ENCODE measurements at places on chromosomes 5 and 9.

GRCh38 chr5:108917596-108917995, 169.9 kb downstream of the FER start:
- no peak for DNase-seq

GRCh38 chr5:3509290-3509689, 86.3 kb upstream of the IRX1 start:
- no peak for DNase-seq

- no peak for DNase-seq
Observed at GRCh38 chr5:171906703-171907590, 99.5 kb downstream of the FBXW11 start.

- no peak for DNase-seq
Observed at GRCh38 chr9:21154018-21154608, 12.3 kb downstream of the IFNA21 start.

DNA sequence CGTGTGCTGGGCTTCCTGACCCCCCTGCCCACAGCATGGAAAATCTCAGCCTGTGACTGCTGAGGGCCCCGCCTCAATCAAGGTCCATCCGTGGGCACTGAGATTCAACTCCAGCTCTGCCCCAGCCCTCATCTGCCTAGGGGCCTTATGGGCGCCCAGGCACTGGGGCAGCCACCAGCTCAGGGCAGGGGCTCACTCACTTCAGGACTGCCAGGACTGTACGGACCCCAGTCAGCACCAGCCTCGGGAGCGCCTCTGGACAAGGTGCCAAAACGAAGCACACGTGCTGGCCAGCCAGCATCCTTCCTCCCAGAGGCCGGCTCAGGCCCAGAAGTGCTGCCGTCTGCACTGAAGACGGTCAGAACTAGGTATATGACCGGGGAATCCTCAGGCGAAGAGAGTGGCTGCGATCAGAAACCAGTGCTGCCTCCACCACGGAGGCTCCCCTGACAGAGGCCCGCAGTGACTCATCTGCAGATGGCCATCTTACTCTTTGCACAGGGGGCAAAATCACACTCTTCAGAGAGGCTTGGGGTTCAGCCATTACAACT, 19.6 kb downstream of the CLPTM1L start:
- no peak for DNase-seq

DNA sequence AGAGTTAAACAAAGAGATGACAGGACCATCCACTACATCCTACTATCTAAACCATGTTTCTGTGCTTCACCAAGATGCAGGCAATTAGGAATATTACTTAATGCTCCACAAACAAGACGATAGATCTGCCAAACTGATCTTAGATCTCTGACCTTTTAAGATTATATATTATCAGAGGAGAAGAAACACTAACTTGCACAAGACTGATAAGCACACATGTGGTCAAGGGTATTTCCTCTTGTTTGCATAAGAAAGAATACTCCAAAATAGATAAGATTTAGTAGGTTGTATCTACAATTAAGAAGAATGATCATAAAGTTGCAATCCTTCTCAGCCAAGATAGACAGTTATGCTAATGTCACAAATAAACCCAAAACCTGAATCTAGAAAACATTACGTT, 601.0 kb upstream of the ACO1 start:
- no peak for DNase-seq

DNA sequence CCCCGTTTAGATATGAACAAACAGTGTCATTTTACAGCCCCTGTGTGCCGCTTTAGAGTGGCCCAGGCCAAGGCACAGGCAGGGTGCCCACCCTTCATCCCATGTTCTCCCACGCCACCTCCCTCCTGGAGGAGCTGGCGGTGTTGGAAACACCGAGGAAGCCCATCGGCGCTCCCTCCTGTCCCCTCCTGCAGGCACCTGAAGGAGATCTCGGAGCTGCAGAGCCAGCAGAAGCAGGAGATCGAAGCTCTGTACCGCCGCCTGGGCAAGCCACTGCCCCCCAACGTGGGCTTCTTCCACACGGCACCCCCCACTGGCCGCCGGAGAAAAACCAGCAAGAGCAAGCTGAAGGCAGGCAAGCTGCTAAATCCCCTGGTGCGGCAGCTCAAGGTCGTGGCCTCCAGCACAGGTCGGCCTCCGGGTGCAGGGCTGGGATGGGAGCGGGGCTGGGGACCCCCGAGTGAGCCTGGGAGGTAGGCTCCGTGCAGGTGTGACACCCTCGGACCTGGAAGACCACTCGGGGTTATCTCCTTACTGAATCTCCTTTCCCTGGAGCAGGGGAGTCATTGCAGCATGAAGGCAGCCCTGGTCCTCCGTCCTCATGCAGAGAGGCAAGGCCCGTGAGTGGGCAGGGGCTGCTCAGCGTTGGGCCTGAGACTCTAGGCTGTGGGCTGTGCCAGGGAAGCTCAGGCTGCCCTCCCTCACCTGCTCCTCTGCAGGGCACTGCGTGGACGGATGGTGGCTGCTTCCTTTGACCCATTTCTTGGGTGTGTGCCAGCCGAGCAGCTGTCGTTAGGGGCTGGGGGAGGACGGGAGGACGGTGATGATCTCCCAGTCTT, 113.9 kb downstream of the WNK2 start:
- no peak for DNase-seq

DNA sequence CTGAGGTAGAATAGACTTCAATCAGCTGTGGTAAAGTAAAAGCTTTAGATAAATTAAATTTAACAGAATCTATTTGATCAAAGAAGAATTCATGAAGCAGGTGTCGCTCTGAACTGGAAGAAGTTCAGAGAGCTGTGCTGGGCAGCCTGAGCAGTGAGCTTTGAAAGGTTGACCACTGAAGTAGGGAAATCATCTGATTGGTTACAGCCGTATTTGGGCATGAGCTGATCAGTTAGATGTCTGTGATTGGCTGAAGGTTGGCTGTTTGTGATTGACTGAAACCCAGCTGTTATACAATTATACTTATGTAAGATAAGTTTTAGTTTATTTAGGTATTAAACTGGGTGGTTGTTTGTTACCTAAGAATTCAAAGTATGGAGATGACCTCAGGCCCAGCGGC, 1174.6 kb downstream of the CDH9 start:
- DNase-seq = no peak

DNA sequence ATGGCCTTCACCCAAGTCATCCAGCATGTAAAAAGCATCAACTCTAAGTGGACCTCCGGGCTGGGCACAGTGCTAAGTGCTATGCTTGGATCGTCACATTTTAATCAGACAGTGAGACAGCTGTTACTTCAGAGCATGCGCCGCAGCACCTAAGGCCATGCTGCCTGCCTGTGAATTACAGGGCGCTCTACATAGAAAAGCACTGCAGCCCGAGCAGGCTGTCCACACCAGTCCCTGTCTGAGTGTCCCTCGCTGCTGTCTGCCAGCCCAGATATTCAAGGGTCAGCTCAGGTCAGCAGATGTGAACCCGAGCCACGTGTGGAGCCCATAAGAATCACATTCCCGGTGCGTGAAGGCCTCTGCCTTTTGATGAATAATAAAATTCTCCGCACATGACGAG, 37.1 kb downstream of the AK8 start:
- no peak for DNase-seq

GRCh38 chr9:19551124-19551929, 142.5 kb downstream of the ACER2 start:
- no peak for DNase-seq

GRCh38 chr5:112419164-112419985, at the start of gene EPB41L4A:
TSS of gene EPB41L4A (minus strand) at chr5:112419277. CDS start at chr5:112419039, 238 bp downstream.
- DNase-seq = no peak

DNA sequence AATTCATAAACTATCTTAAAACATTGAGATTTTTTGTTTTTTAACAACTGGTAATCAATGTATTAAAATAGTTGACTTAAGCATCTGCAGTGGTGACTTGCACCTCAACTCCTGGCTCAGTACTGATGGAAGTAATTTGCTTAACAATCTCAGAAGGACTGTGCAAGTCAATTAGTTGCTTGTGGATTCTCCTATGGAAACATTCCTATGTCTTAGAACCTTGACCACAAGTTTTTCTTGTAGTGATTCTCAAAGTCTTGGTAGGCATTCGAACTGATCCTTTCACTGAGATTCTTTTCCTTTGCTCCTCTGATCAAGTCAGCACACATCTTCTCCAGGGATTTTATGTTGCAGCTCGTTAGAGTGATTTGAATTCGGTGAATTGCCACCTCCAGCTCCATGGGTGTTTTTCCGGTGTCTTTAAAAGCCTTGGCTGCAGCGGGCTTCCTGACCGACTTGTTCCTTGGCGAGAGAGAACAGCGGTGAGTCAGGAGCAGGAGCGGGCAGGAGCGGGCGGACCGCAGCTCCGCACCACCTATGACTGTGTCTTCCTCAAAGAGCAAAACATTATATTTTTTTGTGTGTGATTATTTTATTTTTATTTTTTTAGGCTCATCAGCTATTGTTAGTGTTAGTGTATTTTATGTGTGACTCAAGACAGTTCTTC, 21.1 kb downstream of the HMGXB3 start:
- DNase-seq = no peak

GRCh38 chr5:145245354-145245753, 589.8 kb downstream of the PRELID2 start:
- DNase-seq = no peak

- DNase-seq = no peak
Observed at GRCh38 chr5:141761-142160, 49.5 kb upstream of the LRRC14B start.

DNA sequence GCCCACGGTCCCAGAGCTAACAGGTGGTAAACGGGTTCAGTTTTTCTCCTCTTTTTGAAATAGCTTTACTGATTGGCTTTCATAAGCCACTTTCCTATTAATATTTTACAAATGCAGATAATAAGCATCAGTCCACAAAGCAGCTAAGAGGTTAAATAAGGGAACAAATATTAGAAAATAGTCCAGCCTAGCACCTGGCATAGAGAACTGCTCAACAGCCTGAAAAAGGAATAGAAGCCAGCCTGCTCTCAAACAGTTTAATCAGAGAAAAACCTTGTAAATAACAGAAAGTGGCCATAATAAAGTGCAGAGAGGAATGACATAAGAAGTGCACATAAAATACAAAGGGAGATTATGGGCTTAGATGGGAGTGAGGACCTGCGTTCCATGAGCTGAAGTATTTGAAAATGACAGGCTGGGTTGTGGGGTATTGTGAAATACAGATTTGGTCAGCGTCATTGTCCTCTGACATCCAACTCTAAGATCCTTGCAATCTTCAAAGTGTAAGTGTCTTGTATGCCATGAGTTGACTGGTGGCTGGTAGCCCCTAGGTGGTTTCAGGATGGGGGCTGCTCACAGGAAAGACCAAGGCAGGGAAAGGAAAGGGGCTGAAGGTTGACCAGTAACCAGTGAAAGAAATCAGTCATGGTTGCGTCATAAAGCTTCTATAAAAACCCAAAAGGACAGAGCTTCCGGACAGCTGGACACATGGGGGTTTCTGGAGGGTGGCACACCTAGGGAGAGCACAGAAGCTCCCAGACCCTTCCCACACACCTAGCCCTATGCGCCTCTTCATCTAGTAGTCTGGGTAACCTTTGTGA, 32.4 kb downstream of the MYO10 start:
- DNase-seq = no peak

- no peak for DNase-seq
Observed at GRCh38 chr5:38672059-38672788, 115.8 kb upstream of the LIFR start.

DNA sequence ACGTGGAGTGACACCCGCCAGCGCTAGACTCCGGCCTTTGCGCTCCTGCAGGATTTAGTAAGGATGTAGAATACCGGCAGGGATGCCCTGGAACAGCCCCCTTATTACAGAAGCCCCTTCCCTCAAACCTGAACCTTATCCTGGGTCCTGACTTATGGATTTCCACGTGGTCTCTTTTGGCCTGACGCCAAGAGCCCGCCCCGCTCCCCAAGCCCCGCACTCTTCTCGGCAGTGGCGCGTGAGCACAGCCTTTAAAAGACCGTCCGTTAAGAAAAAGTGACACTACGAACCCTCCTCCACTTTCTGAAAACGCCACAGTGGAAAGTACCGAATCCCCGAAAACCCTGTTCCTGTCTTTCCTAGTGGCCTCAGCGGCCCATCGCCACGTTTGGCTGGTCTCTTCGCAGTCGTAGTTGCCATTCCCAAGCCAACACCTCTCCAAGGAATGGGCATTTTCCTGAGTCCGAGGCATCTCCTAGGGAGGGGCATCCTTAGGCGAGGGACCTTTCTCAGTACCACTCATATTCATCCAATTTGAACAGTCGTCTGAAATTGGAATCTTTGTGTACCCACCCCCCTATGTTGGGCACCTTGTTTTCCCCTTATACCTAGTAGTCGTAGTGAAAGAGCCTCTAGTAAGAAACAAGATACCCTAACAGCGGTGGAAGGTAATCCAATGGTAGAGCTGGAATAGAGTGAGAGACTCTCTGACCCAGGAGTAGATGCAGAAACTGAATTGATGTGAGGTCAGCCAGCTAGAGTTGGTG, 732 bp upstream of the MCIDAS start:
- no peak for DNase-seq

Data from substantia nigra (tissue), 51 donors.